SK-N-MC (cell line): ENCODE measurements at places on chromosomes 12 and 14.

- DNase-seq: no peak
Observed at GRCh38 chr14:61653507-61653906, 41.8 kb upstream of the HIF1A start.

DNA sequence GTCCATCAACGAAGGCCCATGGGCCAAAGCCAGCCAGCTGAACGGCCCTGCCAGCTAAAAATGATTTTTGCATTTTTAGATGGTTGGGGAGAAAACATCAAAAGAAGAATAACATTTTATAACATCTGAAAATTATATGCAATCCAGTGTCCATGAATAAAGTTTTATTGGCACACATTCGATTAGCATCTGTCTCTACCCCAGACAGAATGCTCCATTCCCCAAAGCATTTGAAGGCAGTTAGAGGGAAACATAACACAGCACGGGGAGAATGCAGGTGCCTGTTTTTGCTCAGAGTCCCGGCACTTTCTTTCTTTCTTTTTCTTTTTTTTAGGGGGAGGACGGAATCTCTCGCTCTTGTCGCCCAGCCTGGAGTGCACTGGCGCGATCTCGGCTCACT lies 110.7 kb downstream of the ZNF664 start:
- DNase-seq: no peak

- no peak for DNase-seq
Observed at GRCh38 chr12:114888928-114889584, 205.1 kb upstream of the TBX3 start.

DNA sequence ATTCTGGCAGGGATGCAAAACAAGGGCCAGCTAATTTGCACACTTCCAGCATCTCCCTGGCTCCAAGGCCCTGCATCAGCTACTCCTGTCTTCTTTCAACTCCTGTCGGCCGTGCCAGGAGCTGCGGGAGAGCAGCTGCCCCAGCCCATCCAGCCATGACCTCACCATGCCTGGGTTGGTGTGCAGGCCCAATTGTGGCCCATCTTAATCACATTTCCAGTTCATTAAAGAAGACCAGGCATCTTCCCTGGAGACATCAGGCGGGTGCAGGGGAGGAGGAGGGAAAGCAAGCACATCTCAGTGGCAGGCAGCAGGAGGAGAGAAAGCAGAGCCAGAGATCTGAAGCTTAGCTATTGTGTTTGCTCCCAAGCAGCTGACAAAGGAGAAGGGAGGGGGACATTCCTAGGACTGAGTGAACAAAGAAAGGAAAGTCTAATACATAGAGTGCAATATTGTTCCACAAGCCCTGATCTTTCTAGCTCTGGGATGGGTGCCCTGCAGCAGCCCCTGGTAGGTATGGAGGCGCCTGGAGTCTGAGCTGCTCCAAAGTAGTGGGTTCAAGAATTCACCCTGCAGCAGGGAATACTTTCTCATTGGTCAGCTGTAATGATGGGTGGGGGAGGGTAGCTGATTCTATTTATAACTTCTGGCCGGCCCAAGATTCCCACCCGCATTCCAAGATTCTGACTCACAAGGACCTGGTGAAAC lies 40.1 kb downstream of the VWF start:
- no peak for DNase-seq

DNA sequence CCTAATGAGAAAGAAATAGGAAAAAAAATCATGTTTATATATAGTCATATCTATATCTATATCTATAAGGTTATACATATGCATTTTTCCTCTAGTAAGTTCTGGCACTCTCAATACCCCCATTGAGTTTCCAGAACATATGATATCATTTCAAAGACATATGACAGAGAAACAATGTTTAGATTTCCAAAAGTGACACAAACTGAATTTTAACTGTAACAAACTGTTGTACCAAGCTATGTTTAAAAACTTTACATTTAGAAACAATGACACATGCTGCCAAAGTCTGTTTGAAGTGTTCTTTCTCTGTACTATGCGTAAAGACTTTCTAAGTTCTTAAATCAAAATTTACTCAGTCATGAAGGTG lies 171.6 kb downstream of the PRKD1 start:
- no peak for DNase-seq

DNA sequence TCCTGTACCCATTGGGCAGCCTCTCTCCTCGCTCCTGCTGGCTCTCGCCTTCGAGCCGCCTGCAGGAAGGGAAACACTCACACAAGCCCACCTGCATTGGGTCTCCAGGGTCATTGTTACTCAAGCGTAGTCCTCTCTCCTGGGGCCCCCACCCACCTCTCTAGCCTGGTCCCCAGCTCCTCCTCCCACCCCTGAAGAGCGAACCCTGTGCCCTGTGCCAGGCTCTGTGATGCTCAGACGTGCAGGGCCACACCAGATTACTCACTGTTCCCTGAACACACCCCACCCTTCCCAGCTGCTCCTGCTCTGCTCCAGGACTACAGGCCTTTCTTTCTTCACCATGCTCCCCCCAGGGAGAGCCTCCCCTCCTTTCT lies 88.1 kb downstream of the NINJ2 start:
- DNase-seq: no peak

DNA sequence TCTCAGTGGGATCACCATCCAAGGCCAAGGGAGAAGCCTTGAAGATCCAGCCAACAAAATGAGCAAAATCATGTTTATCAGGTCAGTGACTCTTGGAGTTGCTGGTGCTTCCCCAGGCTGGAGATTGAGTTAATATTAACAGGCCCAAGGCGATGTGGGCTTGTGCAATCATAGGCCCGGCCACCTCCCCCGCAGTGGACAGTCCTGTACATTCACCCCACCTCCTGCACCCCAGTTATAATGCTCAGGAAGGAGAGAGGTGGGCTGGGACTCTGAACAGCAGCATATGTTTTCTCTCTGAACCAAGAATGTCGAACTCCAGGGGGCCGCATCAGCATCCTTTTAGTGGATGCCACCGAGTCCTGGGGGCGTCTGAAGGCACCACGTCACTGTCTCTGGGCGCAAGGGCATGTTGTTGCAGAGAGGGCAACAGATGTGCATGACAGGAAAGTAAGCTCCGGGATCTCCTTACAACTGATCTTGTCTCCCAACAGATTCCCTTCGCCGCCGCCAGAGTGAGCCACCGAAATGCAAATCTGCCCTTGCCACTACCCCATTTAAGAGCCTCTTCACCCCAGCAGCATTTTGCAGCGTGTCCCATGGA lies 32.2 kb upstream of the SERPINA6 start:
- DNase-seq: no peak

- no peak for DNase-seq
Observed at GRCh38 chr14:94897082-94897481, 127.2 kb upstream of the GSC start.

DNA sequence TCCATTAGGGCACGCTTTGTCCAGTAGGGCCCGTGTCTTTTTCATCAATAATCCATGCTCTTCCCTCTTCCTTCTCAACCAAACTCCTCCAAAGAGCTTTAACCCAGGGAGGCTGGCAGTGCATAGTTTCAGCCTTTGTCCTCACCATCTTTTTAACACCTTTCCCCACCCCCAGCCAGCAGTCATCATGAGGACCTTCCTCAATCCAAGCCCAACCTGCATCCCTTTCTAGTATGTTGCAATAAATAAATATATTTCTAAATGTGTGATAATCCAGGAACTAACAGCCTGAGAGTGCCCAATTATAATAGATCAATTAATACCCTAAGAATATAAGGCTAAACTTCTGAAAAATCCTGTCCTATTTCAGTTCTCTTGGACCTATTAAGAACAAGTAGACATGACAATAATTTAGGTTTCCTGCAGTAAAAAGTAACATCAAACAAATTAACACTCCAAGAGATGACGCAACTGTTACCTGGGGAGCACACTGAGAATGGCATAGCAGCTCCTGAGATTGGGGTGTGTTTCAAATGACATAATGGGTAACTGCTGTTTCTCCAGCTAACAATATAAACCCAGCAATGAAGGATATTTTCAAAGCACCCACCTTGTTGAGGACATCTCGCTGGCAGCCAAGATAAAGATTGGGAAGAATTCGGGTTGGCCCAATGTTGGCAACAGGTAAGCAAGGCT lies 62.6 kb downstream of the DUSP16 start:
- DNase-seq: no peak

DNA sequence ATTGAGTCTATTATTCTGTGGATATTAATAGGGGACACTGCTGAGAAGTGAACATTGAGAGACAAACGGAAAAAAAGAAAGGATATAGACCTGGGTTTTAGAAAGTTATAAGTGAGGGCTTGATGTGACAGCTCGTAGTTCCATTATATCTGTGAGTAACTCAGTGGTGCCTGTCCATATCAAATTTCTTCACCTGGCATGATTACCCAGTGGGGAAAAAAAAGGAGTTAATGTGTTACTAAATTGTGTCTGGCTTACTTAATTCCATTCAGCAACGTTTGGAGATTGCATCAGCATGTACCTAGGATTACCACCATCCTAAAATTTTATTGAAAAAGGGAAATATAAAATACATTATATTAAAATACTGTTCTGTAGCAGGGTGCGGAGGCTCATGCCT lies 1249.9 kb downstream of the SLC16A7 start:
- no peak for DNase-seq

DNA sequence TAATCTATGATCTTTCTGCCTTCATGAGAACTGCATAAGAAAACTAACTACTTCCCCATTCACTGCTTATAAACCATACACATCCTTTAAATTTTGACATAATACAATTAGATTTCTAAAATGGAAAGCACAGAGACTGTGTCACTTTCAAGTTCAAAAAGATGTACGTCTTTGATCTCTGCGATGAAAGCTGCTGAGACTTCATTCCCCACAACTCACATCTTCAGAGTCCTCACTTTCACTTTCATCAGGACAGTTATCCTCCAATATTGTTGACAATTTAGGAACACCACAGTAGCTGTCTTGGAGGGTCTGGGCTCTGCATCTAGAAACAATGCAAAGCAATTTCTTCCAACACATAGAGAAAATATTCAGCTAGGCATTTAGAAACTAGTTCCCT lies 47.9 kb upstream of the KCNC2 start:
- no peak for DNase-seq

GRCh38 chr12:79252358-79253075 lies 387.9 kb downstream of the SYT1 start:
- no peak for DNase-seq

DNA sequence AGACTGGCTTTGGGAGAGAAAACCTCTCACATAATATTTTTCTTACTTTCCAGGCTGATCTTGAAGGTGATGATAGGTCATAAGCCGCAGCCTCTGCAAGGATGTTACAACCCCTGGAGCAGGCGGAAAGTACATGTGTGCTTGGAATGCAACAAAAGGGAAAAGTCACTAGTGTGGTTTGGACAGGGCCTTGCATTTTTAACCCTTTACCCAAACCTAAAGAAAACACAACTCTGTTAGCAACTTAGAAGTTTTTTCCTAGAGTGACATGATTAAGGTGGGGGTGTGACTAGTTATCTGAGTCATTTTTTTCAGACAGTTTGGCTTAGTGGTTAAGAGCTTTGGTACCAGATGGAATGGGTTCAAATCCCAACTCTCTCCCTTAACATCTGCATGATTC lies 97.0 kb downstream of the TMEM30B start:
- no peak for DNase-seq

GRCh38 chr14:100569734-100570286 lies 17.4 kb downstream of the BEGAIN start:
- no peak for DNase-seq

DNA sequence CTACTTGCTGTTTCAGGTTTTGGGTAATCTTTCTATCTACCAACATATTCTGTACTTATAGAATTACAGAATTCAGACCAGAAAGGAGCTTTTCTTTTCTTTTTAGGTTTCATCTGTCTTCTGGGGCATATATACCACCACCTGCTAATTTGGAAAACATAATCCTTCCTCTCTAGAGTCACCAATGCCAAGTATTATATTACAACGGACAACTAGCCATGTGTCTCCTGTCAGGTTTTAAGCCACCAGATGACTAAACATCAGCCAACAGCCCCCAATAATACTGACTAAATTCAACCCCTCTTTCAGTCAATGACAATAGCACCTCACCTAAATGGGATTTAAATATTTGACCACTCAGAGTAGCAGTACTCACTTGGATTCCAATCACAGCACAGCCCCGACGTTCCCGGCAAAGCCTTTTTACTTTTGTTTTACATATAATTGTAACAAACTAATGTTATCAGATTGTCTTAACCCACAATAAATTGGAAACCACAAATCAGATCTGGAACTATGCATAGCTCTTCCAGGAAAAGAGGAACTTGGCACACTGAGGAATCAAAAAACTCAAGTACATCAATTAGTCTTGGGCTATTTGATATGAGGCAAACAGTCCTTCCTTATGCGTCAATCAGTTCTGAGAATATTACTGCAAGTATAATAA lies 13.5 kb downstream of the SLC11A2 start:
- no peak for DNase-seq

DNA sequence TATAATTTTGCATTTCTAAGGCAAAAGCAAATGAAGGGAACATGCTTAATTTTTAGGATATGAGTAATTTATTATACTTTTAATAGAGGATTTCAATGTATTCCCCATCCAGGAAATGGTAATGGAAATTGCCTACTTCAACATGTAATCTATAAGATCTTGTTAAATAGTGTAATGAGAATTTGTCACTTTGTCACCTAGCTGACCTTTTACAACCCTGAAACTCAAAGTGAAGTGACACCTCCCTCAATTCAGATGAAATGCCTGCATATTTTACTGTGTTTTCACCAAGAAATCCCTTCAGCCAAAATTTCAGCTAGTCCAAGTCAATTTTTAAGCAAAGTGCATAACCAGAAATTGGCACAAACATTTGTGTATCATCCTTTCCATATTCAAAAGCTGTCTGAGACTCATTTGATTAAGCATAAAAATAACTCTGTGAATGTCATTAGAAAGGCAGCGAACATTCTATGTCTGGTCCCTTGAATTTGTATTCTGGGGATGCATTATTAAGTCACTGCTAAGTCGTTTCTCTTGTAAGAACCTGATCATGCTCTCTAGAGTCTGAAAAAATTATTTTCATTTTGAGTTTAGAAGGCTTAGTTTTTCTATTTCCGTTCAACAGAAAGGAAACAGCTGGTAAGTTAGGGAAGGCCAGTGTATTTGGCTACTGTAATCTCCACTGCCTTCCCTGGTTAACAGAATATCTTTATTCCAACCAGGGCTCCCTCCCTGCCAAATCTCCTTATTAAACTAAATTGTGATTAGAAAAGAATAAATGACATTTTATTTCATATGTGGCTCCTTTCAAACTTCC lies 100.8 kb downstream of the IGF1 start:
- DNase-seq: no peak

DNA sequence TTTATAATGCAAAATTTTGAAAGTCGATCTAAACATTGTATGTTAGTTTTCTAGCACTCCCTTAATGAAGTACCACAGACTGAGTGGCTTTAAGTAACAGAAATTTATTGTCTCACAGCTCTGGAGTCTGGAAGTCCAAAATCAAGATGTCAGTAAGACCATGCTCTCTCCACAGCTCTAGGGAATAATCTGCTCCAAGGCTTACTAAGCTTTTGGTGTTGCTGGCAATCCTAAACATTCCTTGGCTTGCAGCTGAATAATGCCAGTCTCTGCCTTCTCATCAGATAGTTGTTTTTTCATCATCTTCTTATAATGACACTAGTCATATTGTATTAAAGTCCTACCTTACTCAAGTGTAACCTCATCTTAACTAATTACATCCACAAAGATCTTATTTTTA lies 102.2 kb downstream of the RASSF9 start:
- no peak for DNase-seq
